ENCODE measurements at places on chromosomes 4 and X. TPM values are rescaled to one million over a fixed set of nuclear protein-coding genes. Genes with fewer than 3 reads are reported as not detected.
A peak's percentile ranks its signal among the peaks of the same experiment; 100 is the strongest.

DNA sequence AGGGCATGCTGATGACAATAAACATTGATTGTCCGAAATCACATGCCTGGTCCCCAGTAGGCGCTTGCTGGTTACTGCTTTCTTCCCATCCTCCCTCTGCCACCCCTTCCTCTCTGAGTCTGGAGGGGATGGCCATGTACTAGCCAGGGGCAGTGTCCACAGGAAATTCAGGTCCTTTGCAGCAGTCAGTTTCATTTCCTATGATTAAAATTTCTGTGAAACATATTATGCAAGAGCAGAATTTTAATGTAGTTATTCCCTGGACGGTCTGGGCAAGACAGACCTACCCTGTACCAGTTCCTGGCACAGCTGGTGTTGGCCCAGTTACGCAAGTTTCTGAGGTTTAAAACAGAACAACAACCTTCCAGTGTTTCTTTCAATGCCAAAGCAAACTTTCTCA, 28.2 kb upstream of the TLR2 start:
- DNase-seq: peak; percentile 77

GRCh38 chr4:75612306-75612705, 18.0 kb downstream of the CDKL2 start:
- DNase-seq: no peak

GRCh38 chr4:39365830-39366771, at the start of gene RFC1:
RFC1 (minus strand) TSS chr4:39366362; CDS start chr4:39366241, 121 bp downstream.
- peak; percentile 76 for DNase-seq

- DNase-seq: no peak
Observed at GRCh38 chr4:147809211-147809610, 77.3 kb downstream of the ARHGAP10 start.

- no peak for DNase-seq
Observed at GRCh38 chrX:54044877-54045338, 635 bp upstream of the PHF8 start.

Gene TRAM1L1
- 5.2 TPM for total RNA-seq

- DNase-seq: no peak
Observed at GRCh38 chr4:11264841-11265240, 163.9 kb downstream of the HS3ST1 start.

DNA sequence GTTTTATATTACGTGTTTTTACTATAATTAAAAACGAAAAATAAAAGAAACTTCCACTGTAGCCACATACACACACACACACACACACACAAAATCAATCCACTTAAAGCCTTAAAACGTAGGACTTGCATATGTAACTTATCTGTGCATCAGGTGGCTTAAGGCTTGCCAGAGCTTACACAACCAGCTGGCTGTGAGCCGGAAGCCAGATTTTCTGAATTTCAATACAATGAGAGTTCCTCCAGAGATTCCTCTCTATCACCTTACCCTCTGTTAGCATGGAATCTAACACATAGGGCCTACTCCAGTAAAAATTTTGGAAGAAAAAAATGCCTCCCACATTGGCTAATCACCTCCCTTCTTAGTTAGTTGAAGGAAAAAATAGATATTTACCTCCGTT, 27.9 kb upstream of the SLITRK4 start:
- no peak for DNase-seq

GRCh38 chrX:68945603-68946228, 116.9 kb downstream of the EFNB1 start:
- DNase-seq: peak; percentile 40

- DNase-seq: no peak
Observed at GRCh38 chr4:153061971-153062370, 125.8 kb downstream of the FHDC1 start.

Gene FRG2
- total RNA-seq: not detected

DNA sequence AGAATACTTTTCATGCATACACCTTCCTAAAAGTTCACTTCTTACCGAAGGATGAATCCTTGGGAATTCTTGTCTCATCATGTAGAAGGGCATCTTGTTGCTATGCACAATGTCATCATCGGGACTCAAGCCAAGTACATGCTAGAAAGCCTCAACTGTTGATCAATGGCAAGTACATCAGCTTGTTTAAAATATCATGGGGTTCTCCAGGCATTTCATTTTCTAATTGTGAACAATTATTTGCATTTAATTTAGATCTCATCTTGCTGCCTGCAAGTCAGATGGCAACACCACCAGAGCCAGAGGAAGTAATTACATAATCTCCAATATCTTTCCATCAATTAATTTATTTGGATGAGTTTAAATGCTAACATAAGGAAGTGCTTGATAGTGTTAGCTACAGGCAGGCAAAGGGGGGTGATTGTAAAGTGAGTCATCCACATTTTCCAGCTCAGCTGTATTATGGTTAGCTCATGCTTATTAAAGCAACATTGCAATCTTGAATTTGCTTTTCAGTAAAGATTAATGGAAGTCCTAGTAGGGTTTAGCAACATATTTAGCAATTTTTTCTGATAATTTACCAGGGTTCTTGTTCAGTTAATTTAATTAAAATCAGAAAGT, 356.5 kb downstream of the CBLL2 start:
- peak; percentile 54 for DNase-seq

DNA sequence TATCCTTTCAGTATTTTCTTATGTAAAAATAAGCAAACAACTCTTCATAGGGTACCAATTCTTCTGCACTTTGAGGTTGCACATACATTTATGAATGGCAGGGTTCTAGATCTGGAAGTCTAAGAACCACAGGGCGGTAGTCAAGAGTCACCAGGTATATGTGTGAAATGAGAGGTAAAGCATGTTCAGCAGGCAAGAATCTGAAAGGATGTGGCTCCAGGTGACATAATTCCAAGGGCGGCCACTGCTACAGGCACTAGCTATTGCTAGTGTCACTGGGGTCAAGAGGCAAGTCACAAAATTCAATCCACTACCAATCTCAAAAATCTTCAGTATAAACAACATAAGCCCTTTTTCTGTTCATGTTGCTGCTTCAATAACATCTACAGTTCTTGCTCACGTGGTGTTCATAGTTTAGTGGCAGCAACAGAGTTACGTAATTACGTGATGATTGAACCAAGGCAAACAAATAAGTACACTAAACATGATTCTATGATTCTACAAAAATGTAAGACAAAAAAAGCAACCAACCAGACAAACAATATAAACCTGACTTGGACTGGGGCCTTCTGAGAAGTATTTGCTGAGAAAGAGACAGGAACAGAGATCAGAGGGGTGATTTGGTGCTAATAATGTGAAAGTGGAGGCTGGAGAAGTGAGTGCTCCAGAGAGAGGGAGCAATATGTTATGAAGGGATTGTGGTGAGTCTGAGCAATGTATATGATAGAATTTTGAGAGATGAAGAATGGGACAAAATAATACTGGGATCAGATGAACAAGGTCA, 101.7 kb downstream of the NAA11 start:
- no peak for DNase-seq

Gene PPARGC1A
- total RNA-seq: 62.4 TPM

Gene TRIM75
- total RNA-seq: not detected

DNA sequence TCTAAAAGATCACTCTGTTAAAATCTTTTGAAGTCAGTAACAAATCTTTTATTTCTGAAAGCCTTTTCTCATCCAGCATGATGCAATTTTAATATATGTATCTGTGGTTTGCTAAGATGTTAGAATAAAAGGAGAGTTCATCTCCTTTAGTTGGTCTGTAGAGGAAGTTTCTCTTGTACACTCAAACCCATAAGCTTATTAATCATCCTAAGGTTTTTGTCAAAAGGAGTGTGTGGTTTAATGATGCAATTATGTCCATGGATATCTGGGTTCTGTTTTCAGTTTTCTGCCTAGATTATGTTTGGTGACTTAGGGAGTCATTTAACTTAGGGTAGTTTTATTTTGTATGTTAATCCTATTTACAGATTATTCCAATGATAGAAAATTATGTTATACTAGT, 52.1 kb upstream of the NDST4 start:
- DNase-seq: no peak

DNA sequence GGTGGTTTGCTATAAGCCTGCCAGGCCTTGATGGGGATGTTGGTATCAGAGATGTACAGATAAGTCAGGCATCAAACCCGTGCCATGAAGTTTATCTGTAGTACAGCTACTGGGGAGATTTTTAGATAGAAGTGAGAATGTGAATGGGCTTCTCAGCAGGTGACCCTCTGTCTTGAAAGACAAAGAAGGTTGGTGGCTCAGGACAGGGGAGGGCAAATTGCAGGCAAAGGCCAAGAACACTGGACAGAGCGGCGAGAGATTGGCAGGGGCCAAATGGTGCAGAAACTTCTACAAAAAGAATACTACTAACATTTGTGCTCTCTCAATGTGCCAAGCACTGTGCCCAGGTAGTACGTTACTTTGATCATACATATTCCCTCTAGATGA, 1.9 kb upstream of the PIM2 start:
- DNase-seq: no peak

DNA sequence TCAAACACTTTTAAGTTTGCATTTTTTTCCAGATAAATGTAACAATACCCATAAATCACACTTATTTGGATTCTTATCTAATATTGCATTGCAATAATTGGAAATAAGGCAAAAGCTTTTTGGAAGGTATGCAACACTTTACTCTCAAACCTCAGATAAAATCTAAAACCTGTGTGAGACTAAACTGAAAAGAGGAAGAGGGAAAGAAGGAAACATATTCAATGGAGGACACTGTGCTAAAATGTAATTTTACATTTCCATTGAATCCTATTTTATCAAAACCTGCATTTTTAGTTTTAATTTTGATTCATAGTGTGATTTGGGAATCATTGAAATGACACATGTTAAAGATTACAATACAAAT, 99.4 kb downstream of the HPGD start:
- DNase-seq: no peak

DNA sequence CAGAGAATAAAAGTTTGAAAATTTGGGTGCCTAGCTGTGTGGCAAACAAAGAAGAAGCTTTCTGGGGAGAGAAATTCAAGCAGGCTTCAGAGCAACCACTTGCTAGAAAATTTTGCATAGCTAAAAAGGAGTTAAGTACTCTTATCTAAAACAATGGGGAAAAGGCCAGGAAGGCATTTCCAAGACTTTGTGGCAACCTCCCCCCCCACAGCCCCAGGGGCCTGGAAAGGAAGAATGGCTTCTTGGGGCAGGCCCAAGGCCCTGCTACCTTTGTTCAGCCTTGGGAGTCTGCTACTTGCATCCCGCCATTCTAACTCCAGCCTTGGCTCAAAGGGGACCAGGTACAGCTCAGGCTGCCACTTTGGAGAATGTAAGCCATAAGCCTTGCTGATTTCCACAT, 102.2 kb downstream of the PTCHD1 start:
- DNase-seq: no peak

DNA sequence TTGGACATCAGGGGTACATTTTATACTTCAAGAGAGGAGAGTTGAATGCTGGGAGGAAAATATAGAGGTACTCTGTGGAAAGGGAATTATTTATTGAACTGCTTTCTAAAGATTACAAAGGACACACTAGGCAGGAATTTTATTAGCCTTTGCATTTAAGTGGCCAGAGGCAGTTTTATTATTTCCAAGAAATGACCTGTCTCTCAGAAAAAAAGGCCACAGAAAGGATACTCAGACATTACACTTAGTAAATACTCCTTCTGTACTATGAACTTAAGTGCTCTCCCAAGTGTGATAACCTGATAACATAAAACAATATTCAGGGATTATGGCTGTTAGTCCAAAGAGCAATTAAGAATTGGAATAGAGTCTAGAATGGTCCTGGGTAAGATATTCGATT, 7.5 kb downstream of the LRRC66 start:
- DNase-seq: no peak

- DNase-seq: no peak
Observed at GRCh38 chrX:153457136-153457825, 11.4 kb upstream of the TREX2 start.

DNA sequence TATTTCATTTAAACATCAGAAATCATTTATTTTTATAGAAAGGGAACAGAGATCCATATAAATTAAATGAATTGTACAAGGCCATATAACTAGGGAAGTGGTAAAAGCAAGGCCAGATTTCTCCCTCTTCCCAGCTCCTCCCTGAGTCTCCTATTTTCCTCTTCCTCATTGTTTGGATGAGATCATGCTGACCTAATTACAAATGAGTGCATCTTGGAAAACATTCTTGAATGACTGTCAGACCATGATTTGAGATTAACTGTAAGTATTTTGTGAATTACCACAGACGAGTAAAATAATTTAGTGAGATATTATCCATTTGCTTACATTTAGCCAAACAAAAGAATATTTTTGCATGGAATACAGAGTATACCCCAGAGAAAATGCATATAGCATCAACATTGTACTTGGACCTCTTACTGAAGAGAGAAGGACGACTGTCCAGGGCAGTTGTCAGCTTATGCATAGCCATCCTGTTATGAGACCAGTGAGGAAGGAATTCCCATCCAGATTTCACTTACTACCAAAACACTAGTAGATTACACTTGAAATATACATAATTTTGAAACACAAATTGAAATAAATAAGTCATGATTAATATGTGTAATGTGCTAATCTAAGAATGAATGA, 47.3 kb downstream of the SLAIN2 start:
- peak; percentile 25 for DNase-seq

DNA sequence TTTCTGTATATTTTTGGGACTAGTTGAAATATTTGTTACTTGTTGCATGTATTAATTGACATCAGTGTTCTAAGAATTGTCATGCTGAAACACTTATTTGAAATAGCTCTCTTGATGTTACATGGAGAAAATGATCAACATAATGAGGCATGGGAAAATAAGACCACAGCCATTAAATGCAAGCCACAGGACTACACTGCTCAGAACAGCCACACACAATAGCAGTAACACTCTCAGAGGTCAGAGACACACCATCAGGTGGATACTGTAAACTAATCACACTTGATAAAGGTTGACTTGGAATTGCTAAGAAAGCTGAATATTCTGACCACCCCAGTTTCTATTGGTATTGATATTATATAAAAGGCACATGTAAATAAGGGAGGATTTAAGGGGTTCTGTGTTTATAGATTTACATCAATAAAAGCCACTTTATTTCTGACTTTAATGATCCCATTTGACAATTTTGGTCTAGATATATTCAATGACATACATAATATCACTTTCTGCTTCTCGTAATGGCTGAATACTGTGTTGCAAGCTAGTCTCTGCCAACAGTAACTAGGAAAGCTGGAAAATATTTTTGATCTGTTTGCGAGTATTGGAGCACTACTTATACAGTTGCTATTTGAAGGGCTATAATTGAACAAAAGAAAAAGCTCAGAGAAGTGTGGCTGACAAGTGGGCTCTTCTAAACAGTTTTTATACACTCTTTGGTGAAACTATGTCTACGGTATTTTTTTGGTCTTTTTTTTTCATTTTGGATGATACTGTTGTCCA, 876.5 kb upstream of the INTU start:
- DNase-seq: no peak

Gene ING2
- total RNA-seq: 10.4 TPM

DNA sequence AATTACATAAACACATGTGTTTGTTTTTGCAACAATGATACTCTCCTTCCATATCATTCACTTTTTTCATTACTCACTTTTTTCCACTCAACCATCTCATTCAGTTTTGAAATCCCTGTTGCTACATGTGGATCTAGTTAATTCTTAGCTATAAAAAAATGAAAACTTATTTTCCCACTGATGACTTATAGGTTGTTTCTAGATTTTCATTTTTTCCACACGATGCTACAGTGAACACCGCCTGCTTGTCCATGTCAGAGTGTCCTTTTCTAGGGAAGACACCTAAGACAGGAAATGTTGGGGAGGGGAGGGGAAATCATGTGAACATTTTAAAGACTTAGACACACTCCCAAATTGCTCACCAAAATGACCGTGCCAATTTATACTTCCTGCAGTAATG, 70.2 kb downstream of the SUPT20HL2 start:
- DNase-seq: no peak

Gene RENBP
- total RNA-seq: 3.6 TPM

GRCh38 chrX:2781698-2782097, 29.9 kb downstream of the XG start:
- no peak for DNase-seq

Data from renal cortical epithelial cell (primary cell).